ENCODE measurements at places on chromosomes 5 and 9. TPM values are rescaled to one million over a fixed set of nuclear protein-coding genes. Genes with fewer than 3 reads are reported as not detected.

GRCh38 chr9:6907772-6908381, 150.1 kb downstream of the KDM4C start:
- DNase-seq, result peak; percentile 52

DNA sequence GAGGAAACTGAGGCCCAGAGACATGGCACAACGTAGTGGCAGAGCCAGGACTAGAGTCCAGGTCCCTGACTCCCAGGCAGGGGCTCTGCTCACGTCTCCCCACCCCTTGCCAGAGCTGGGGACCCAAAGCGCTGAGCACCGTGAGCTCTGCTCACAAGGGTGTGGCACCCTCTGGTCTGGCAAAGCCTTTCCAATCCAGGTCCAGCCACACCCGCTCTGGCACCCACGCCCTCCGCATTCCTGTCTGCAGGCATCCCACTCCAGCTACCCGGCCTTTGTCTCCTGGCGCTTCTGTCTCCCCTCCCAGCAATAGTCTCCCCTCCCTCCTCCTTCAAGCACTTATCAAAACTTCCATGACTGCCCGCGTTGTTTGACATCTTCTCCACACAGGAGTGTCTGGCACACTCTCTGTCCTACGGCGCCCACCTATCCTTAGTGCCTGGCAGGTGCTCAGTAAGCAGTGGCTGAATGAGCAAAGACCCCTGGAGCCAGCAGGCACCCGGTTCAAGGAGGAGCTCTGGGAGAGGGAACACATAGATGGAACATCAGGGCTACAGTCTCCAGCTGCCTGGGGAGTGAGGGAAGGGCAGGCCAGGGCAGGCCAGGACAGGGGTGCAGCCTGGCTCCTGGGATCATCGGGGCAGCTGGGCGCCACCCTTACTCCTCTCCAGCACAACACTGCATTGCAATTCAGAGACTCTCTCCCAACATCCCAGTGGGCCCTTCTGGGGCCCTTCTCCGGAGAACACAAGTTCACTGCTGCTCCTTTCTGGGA, 12.0 kb downstream of the HIGD2A start:
- peak; percentile 48 for DNase-seq

DNA sequence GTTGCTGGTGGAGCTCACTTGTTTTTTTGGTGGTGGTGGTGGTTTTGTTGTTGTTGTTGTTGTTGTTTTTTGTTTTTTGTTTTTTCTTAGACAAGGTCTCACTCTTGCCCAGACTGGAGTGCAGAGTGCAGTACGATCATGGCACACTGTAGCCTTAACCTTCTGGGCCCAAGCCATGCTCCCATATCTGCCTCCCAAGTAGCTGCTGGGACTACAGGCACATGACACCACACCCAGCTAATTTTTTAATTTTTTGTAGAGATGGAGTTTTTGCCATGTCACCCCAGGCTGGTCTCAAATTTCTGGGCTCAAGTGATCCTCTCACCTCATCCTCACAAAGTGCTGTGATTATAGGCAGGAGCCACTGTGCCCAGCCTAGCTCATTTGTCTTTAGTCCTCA, 53.5 kb downstream of the NUP214 start:
- DNase-seq, result no peak

- DNase-seq, result no peak
These were observed 922 bp downstream of the LMX1B start for GRCh38 chr9:126614455-126615244.

DNA sequence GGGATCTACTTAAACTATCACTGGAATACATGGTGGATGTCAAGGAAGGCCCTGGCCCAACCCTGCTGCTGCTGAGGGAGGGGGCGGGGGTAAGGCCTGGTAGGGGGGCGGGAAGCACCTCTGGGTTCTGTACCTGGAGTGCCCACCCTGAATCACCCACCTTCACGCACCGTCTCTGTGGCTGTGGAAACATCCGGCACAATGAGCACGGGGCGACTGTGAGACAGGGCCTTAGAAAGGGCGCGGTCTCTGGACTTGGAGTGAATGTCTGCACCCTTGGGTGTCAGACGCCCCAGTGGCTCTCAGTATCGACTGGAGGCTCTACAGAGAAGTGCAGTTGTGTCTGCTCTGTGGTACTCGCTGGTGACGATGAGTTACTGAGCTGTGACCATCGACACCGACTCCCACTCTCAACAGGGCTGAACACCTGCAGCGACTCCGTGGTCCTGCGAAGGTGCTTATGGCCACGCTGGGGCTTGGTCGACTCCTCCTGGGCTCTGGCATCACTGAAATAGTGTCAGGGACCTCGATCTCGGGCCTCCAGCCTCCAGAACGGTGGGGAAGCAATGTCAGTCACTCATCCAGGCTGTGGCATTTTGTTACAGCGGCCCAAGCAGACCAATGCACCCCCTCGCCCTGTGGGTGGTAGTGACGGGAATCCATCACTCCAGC, 25.5 kb upstream of the SLC6A19 start:
- no peak for DNase-seq

- peak; percentile 59 for DNase-seq
These were observed 38.1 kb downstream of the FAM240B start for GRCh38 chr9:38681747-38682227.

GRCh38 chr9:130823435-130823834, 11.6 kb upstream of the ABL1 start:
- no peak for DNase-seq

DNA sequence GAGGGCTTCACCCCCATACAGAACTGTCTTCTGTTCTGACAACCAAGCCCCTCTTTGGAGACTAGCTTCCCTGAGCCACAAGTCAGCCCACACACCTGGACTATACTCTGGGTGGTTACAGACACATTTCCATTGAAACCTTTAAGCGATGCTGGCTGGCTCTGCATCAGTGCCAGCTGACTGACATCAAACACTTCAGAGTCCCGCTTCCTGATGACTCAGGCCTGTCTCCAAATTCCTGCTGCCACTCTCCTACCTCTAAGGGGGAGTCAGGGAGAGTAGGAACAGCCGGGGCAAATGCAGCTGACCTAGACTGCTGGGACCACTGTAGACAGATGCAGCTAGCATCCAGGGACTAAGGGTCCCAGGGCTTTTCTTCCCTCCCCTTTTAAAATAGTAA, 59.4 kb downstream of the SIL1 start:
- DNase-seq, result peak; percentile 79

GRCh38 chr5:156094001-156094400, 233.0 kb upstream of the SGCD start:
- no peak for DNase-seq

- peak; percentile 69 for DNase-seq
These were observed 2.1 kb upstream of the NFIB start for GRCh38 chr9:14315875-14316601.

DNA sequence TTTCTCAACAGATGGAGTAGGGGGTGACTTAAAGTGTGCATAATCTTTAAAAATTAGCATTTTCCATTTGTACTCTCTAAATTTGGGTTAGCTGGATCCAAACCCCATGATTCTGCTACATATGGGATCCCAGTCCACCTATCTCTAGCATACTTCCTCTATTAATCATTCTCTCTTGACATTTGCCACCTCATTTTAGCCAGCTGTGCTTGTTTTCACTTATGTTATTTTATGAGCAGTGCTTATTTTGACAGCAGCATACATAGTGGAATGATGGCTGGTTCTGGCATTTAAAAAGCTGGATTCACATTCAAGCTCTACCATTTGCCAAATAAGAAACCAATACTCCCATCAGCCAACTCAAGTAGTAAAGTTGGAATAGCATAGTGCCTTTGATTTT, 22.5 kb upstream of the SNX18 start:
- DNase-seq, result no peak

- DNase-seq, result no peak
These were observed 189.0 kb upstream of the PUM3 start for GRCh38 chr9:3032898-3033297.

- DNase-seq, result no peak
These were observed 195.6 kb downstream of the DEPDC1B start for GRCh38 chr5:60504342-60504741.

DNA sequence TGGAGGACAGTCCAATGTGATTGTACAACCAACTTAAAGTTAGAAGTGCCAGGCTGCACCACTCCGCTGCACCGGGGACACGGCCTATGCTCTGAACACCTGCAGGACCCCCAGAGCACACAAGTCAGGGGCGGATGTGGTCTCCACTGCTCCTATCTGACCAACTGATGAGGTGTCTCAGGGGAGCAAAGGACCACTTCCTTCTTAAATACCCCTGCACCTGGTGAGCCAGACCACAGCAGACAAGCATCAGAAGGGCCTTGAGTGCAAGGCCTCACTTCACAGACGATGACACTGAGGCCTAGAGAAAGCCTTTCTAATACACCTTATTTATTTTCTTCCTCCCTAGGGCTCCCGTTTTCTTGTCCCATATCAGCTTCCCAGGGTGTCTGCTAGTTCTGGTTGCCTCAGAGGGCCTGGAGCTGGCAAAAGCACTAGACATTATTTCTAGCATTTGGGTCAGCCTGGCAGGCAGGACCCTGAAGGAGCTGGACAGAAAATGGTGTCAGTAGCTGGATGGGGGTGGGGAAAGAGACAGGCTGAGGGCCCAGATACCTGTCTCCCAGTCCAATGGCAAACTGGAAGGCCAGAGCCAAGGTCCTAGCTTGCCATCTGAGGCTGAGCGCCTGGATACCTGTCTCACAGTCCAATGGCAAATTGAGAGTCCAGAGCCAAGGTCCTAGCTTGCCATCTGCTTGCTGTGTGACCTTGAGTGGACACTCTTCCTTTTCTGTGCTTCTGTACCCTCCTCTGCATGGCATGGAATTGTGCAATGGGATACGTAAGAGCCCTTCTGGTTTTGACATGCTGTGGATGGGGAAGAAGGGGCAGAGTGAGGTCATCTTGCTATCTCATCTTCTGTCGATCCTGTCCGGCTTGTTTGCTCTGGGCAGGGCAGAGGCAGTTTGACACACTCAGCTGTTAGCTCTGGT, 9.0 kb downstream of the CCDC69 start:
- DNase-seq, result no peak

DNA sequence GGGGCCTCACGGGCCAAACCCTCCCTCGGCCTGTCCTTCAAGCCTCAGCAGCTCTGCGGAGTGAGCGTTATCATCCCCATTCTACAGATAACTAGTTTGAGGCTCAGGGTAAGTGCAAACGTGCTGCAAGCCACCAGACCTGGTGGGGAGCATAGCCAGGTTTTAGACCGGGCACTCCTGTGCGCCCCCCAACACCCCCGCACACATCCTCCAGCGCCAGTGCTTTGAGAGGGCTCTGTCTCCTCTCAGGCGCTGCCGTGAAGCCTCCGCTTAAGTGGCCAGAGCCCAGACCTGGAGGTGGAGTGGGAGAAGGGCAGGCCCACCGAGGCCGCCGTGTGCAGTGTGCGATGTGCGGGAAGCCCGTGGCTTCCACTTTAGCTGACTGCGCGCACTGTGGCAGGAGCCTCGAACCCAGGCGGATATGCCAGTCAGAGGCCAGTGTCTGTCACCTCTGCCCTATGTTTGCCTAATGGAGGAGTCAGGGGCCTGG, 1.6 kb upstream of the MGAT1 start:
- no peak for DNase-seq

FAF2 gene
- 97.2 TPM for total RNA-seq

PAEP gene
- not detected for total RNA-seq

SPAG8 gene
- total RNA-seq, result 0.37 TPM

MAMDC2 gene
- total RNA-seq, result not detected

Data from MCF 10A (cell line).